ENCODE measurements at places on chromosomes 1 and 21. TPM values are rescaled to one million over a fixed set of nuclear protein-coding genes. Genes with fewer than 3 reads are reported as not detected.

- DNase-seq: no peak
Measured at GRCh38 chr1:241443561-241443960, 76.0 kb downstream of the FH start.

The C1QA gene
- total RNA-seq: 145 TPM

The FCRL6 gene
- 0.45 TPM for total RNA-seq

DNA sequence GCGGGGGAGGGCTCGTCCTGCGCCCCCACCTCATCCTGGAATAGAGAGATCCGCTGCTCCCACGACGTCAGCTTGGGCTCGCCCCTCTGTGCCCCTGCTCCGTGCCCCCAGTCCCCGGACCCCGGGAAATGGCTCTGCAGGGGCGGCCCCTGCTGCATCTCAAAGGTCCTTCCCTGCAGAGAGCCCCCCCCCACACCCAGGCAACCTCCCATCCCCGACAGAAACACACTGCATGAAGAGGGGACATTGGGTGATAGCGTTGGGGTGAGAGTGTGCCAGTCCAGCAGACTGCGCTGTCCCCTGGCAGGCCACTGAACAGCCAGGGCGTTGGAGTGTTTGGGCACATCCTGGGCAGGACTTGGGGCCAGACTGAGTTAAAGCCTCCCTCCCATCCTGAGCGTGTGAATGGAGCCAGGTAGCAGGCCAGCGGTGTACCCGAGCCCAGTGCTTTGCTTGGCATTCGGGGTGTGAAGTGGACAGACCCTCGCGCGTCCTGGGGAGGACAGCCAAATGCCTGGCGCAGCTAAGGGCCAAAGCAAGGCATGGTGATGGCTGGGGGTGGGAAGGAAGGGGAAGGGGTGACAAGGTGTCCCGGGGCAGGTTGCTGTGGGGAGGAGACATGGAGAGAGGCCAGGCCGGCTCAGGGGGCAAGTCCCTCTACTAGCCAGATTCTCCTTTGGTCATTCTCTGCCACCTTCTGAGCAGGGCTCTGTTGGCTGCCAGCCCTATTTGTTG, 633 bp upstream of the ETNK2 start:
- DNase-seq: peak; percentile 50

- DNase-seq: no peak
Measured at GRCh38 chr1:234369784-234370183, 3.5 kb upstream of the COA6 start.

- no peak for DNase-seq
Measured at GRCh38 chr1:82446236-82446635, 645.5 kb downstream of the ADGRL2 start.

DNA sequence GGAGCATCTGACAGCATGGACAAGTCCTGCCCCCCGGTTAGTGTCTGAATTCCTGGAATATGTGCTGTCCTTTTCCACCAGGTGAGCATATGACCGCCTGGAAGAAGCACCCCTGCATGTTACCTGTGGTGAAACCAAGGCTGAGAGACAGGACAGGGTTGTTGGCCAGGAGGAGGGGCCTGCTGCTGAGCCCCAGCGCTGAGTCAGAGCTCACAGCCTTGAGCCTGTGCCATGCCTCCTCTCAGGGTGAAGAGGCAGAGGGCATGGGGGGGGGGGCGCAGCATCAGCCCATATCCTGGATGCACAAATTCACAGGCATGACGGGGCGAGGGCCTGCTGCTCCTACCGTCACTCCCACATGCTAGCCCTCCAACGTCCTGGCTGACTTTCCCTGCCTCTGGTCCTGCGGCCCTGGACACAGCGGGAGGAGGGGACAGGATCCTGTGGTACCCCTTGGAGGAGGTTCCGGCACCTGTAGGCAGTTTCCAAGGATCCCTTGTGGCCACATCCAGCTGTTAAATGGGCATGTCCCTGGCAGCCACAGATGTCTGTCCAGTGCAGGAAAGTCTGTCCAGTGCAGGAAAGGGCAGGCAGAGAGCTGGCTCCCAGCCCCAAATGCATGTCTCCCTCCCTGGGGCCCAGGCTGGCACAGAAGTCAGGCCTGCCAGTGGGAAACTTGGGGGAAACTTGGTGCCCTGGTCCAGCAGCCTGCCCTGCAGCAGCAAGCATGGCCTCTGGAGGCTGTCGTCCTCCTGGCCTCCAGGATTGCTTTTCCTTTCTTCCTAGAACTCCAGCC, 23.9 kb downstream of the TTC34 start:
- peak; percentile 51 for DNase-seq

- no peak for DNase-seq
Measured at GRCh38 chr1:10614377-10615225, 139.9 kb downstream of the PEX14 start.

GRCh38 chr1:2274929-2275475, 46.9 kb downstream of the SKI start:
- no peak for DNase-seq

- DNase-seq: no peak
Measured at GRCh38 chr1:32742956-32743355, 40.4 kb upstream of the SYNC start.

- DNase-seq: no peak
Measured at GRCh38 chr1:87595384-87595781, 266.7 kb downstream of the LMO4 start.

The CYP2J2 gene
- 0.24 TPM for total RNA-seq

DNA sequence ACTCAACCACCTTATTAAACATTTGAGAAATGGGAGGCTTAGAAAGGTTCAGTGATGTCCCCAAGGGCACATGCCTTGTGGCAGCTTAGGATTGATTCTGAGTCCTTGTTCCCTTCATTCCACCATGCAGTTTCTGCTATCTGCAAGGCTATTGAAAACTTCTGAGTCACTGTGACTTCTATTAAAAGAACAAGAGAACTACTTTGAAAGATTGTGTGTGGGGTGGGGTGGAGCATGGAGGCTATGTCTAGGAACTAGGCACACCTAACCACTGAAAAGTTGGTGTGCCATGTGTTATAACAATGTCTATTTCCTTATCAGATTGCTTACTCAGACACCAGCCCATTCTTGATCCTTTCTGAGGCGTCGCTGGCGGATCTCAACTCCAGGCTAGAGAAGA, 10.8 kb downstream of the MTARC1 start:
- no peak for DNase-seq

The LCE2A gene
- not detected for total RNA-seq

DNA sequence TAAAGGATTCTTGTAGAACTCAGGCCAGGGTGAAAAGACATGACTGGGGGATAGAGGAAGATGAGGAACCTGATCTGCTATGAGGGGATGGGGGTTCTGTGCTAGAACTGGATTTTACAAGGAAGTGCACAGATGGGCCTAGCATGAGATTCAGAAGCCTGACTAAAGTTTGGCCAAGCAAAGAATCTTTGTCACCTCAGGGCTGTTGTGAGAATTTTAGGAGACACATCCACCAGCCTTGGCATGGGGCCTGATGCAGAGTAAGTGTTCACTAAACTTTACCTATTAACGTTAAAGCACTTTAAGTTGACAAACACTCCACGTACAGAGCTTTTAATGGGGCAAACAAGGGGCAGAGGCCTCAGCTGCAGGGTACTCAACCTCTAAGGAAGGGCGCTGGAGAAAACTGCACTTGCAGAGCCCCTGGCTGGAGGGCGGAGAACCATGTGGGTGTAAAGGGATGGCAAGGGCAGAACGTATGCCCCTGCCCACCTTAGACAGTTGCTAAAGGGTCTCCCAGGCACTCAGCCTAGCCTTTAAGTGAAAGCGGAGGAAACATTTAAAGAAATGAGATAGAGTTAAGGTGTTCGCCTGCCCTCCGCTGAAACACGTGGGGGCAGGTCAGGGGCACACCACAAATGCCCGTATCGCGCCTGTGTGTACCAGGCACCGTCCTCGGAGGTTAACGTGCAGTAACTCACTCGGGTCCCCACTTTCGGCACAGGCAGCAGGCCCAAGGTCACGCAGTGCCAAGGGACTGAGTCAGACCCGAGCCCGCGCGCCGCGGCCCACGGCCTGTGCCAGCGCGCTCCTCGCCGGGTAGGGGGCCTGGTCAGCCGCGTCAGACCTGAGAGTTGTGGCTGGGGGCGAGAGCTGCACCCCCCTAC, 990 bp upstream of the MRPS6 start:
- peak; percentile 90 for DNase-seq

The GJA8 gene
- not detected for total RNA-seq

GRCh38 chr1:203165101-203165799, 10.4 kb downstream of the MYBPH start:
- peak; percentile 35 for DNase-seq

DNA sequence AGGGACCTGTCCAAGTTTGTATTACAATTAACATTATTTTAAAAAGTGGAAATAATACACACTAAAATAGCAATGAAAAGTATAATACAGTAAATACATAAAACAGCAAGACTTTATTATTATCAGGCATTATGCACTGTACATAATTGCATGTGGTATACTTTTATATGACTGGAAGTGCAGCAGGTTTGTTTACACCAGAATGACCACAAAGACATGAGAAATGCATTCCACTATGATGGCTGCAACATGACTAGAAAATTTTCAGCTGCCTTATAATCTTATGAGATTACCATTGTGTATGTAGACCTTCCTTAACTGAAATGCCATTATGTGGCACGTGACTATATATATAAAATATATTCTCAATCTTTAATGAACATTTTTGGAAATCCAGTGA, 1699.6 kb downstream of the KCNT2 start:
- no peak for DNase-seq

DNA sequence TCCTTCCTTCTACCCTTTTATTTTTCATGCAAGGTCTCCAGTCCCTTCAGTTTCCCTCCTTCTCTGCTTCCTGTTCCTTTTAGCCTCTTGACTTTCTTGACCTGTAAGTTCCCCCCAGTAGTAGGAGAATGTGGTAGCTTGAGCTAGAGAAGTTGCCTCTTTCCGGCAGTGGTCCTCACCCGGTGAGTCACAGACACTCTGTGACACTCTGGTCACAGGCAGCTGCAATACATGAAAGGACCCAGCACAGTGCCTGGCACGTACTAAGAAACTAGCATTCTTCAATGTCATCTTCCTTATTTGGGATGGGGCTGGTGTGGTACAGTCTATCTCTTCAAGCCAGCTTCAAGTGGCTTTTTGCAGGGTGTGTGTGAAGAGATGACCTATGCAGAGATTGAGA, 16.0 kb downstream of the PFKFB2 start:
- no peak for DNase-seq

The DENND4B gene
- total RNA-seq: 94.7 TPM

GRCh38 chr1:12158357-12159092, 8.3 kb upstream of the TNFRSF1B start:
- no peak for DNase-seq

The GPR3 gene
- total RNA-seq: 0.93 TPM

The UMODL1 gene
- not detected for total RNA-seq

DNA sequence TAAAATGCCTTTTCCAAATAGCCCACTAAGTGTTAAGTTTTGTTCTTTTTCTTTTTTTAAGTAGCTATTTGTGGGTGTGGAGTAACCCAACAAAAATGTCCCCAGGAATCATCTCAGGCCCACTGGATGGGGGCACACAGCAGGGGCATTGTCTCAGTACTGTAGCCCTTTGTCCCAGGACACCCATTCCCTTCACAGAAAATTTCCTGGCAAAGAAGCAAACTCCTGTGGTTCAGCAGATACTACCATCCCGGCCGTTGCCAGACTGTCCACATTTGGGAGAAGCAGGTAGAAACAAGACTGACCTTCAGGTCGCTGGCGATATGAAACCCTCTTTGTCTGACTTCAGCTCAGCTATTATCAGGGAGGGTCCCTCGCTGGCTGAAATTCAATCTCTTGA, 23.7 kb upstream of the SRRM1 start:
- no peak for DNase-seq

DNA sequence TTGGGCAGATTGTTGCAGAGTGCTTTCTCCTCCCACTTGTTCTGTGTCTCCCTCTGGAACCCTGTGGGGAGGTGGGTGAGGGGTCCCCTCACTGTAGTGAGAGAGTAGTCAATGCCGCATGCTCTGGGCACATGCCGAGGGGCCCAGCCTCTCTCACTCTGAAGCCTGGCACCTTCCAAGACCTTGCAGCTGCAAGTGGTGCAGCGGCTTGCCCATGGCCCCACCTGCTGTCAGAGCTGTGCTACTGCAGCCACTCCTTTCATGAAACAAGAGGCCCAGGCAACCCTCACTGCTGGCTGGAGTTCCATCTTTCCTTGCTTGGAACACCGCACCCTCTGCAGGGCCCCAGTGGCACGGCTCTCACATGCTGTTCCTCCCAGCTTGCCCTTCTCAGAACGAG, 58.4 kb upstream of the COL6A1 start:
- DNase-seq: peak; percentile 89

DNA sequence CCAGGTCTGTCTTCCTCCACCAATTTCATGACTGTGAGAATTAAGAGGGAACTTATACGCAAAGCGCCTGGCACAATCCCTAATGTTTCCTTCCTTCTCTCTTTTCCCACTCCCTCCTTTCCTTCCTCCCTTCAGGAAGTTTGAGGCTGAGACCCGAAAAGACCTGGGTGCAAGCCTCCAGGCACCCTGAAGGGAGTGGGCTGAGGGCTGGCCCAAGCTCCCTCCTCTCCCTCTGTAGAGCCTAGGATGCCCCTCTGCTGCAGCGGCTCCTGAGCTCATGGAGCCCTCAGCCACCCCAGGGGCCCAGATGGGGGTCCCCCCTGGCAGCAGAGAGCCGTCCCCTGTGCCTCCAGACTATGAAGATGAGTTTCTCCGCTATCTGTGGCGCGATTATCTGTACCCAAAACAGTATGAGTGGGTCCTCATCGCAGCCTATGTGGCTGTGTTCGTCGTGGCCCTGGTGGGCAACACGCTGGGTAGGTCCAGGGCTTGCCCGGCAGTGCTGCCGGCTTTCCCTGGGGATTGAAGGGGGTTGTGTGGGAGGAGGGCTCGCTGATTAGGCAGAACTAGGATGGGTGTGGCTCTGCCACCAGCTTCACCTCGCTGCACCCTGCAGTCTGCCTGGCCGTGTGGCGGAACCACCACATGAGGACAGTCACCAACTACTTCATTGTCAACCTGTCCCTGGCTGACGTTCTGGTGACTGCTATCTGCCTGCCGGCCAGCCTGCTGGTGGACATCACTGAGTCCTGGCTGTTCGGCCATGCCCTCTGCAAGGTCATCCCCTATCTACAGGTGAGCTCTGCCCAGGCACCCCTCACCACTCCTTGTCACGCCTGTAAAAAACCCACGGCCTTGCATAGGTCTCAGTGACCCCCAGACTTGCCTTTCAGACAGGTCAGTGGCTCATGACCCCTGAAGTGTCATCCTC, 1.7 kb downstream of the HCRTR1 start:
- no peak for DNase-seq

DNA sequence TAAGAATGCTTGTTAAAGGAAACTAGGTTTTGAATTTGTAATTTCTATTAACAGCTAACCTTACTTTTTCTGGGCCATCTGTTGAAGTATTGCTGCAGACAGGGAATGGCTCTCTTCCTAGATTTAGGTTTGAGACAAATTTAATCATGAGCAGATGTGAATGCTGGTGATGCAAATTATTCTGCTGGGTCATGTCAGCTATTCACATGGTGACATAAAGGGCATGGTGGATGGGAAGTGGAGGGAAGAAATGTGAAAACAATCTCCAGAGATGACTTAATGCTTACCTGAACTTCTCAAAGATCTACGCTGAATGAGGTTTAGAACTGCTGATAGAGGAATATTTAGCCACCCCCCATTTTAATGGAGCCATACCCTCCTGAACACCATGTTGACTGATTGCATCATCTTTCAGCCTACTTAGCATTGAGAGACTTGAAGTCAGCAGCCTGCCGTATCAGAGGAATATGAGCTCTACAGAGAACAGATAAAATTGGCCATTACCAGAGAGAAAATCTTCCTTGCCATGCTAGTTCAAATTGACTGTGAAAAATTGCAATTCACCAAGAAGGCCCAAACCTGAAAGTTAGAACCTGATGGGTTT, 138.8 kb downstream of the HHAT start:
- DNase-seq: no peak

GRCh38 chr1:17075470-17076255, 21.8 kb upstream of the SDHB start:
- no peak for DNase-seq

Measured in aorta (tissue), 5 donors.